ENCODE measurements at places on chromosomes 11 and 22.

- DNase-seq: no peak
Observed at GRCh38 chr22:49776891-49777290, 50.8 kb downstream of the BRD1 start.

- DNase-seq: no peak
Observed at GRCh38 chr11:118008271-118008911, 22.2 kb downstream of the IL10RA start.

GRCh38 chr22:30697975-30698374, 3.3 kb downstream of the OSBP2 start:
- no peak for DNase-seq

GRCh38 chr22:27513021-27513420, 288.5 kb downstream of the MN1 start:
- no peak for DNase-seq

DNA sequence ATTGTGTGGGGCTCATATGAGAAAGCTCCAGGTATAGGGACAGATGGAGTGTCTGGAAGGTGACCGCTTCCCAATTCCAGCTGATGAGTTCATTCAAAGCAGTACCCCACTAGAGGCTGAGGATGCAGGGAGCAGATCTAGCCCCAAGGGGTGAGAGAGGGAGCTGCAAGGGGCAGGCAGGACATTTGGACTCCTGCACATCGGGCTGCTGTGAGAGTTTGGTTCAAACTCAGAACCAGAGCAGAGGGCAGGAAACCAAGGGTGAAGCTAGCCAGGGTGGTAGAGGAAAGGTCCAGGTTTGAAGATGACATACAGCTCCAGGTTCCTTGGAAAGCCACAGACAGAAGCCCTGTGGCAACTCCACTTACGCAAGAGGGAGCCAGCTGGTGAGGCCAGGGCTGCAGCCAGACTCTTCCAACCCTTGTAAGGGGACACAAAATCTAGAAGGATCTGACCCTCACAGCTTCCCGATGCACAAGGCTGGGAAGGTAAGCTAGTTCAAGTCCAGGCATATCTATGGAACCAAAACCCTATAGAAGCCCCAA, 1.9 kb downstream of the CSNK2A3 start:
- no peak for DNase-seq

GRCh38 chr22:48631288-48631863, 1196.3 kb downstream of the BRD1 start:
- no peak for DNase-seq

- DNase-seq: no peak
Observed at GRCh38 chr11:69445131-69445470, 36.4 kb upstream of the LINC01488 start.

GRCh38 chr11:34311126-34311525, 46.7 kb downstream of the ABTB2 start:
- DNase-seq: no peak

DNA sequence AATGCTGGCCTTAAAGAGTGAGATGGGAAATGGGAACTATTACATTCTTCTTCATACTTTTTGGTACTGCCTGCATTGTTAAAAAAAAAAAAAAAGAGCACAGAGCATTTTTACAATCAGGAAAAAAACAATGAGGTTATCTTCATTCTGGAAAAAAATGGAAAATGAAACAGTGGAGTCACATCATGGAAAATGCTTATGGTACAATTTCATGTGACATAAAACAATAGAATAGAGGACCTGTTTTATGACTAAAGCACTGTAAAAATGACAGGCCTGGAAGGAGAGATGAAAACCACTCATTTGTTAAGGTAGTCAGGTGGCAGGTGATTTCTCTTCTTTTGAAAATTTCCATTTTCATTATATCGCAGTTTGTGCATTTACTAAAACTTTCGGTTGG, 75.0 kb downstream of the TIMP3 start:
- DNase-seq: no peak

GRCh38 chr11:134533511-134533910, 121.5 kb upstream of the B3GAT1 start:
- DNase-seq: no peak

GRCh38 chr11:116697639-116698038, 75.1 kb downstream of the BUD13 start:
- no peak for DNase-seq

GRCh38 chr11:5137996-5138395, at the start of gene OR52A5:
OR52A5 (minus strand) TSS chr11:5138356; CDS start chr11:5132642, 5,714 bp downstream.
- no peak for DNase-seq

DNA sequence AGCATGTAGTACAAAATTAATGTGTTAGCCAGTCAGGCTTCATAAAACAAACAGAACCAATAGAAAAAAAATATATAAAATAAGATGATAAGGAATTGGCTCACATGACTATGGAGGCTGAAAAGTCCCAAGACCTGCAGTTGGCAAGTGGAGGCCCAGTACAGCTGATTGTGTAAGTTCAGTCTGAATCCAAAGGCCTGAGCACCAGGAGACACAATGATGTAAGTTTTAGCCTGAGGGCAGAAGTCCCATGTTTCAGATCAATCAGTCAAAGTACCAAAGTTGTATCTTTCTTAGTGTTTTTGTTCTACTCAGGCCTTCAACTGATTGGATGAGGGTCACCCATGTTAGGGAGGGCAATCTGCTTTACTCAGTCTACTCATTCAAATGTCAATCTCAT, 14.3 kb upstream of the OR10D3 start:
- DNase-seq: no peak

DNA sequence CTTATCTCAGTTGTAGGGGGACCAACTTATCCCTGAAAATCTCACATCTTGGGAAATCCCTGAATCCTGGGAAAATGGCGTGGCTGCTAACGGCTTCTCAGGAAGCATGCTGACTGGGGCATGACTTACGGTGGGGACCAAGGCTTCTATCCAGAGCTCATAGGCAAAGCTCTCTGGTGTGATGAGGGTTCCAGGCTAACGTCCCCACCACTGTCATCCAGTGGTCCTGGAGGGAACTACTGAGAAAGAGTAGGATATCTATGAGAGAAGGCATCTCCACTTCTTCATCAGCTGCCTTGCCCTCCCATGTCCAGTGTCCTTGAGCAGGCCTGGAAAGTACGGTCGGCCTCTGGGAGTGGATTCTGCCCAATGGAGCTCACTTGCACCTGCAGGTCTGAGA, 210.4 kb upstream of the B3GAT1 start:
- no peak for DNase-seq

GRCh38 chr11:16876053-16876752, 137.8 kb downstream of the C11orf58 start:
- DNase-seq: no peak

DNA sequence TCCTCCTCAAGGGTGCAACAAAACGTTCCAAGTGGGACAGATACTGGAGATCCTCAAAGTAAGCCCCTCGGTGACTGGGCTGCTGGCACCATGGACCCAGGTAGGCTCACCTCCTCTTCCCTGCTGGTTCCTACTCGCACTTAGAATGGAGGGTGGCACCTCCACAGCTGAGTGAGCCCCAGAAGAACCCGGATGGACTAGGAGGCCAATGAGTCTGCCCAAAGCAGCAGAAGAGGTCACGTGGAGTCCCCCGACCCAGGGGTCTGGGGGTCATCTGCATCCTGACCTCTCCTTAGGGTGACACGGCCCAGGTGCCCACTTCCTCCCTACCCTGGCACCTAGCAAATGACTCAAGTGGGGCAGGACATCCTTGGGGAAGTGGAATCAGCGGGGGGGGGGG, 4.4 kb downstream of the APOL1 start:
- no peak for DNase-seq

DNA sequence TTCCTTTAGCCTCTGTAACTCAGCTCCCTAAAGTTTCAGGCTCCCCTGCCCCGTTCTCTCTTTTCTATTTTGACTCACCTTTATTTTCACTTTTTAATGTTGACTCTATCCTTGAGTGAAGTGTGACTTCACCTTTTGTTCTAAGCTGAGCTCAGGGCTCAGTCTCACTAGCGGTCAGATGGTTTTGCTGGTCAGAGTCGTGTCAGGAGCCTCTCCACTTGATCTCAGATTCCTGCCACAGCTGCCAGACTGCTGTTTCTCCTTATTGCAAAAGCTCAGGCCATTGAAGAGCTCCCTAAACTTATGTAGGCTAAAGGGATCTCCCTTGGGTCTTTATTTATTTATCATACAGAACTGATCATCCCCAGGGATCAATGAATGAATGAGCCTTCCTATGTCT, 13.7 kb upstream of the POU2AF2 start:
- DNase-seq: no peak

- DNase-seq: no peak
Observed at GRCh38 chr22:37461961-37462360, 24.2 kb downstream of the MFNG start.

Data from NCI-H1417 treated with DMSO at 0.1 percent for 48 hours (cell line).